ENCODE measurements at places on chromosomes 1 and 21. TPM values are rescaled to one million over a fixed set of nuclear protein-coding genes. Genes with fewer than 3 reads are reported as not detected.
A peak's percentile ranks its signal among the peaks of the same experiment; 100 is the strongest.

- no peak for DNase-seq
These were observed 96.5 kb upstream of the EXO1 start for GRCh38 chr1:241751524-241751923.

DNA sequence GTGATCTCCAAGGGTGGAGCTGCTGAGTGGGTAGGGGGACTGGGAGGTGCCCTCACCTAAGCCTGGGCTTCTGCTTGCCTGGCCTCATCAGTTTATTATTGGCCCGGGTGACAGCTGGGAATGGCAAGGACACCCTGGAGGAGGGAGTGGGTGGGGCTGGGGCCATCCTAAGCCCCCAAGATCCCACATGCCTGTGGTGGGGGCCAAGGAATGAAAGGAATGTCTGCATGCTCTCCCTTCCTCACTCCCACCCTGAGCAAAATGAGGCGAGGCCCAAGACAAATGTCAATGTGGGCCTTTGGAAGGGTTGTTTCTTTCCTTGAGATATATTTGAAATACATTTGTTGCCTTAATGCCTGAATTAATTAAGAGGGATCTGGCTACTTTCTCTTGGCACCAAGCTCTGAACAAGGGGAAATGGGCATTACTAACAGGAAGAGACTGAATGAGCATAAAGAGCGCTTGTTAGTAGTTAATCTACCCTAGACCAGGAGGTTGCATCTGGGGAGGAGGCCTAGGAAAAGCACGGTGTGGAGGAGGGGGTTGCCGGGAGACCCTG is 19.7 kb upstream of the CHI3L1 start:
- DNase-seq: no peak

- DNase-seq: peak; percentile 87
These were observed 26.6 kb downstream of the AK4 start for GRCh38 chr1:65174585-65174984.

GRCh38 chr1:174761901-174762585 is 237.7 kb upstream of the CACYBP start:
- no peak for DNase-seq

DNA sequence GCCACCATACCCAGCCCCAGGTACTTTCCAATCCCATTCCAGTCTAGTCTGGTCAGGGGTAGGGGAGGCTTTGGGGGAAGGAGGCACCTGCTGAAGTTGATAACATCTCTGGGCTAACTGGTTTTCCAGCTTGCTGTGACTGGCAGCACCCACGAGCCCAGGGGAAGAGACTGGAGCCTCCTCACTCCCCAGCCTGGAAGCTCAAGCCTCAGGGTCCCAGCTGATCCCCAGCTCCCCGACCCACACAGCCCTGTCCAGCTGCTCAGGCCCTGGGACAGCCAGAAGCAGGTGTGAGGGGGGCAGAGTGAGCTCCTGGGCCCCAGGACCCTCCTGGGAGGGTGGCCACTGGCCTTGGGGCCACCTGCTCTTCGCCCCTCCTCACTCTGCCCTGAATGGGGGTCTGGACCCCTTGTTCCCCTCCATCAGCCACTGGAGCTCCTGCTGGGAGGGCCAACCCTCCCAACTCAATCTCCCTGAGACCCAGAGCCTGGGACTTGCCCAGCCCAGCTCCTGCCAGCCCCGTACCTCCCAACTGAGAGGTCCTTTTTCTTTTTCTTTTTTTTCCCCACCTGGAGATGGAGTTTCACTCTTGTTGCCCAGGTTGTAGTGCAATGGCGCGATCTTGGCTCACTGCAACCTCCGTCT is 23.5 kb upstream of the RNU1-4 start:
- DNase-seq: no peak

The FAM78B gene
- total RNA-seq: 0.07 TPM

DNA sequence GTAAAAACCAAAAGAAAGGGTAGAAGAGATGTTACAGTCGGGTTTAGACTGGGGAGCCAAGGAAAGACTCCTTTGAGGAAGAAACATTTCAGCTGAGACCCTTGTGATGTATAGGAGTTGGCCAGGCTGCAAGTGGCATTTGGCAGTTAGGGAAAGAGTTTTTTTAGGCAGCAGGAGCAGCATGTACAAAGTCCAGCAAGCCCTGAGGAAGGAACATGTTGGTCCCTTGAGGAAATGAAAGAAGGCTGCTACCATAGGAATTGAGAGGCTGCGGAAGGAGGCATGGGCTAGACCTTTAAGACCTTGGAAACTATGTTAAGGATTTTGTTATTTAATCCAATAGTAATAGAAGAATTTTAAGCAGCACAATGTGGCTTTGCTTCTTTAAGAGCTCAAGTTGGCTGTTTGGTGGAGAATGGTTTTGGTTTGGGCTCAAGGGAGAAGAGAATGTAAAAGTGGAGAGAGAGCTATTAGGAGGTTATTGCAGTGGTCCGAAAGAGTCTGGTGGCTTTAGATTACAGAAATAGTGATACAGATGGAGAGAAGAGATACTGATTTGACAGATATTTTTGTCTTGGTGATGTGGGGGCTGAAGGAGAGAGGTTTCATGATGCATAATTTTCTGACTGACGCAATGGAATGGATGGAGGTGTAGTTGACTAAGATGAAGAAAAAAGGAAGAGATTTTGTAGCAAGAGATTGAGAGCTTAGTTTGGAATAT is 26.6 kb downstream of the SMAP2 start:
- no peak for DNase-seq

- peak; percentile 52 for DNase-seq
These were observed 51.2 kb upstream of the NFASC start for GRCh38 chr1:204819495-204819894.

GRCh38 chr1:157040802-157041201 is 4.7 kb downstream of the ARHGEF11 start:
- no peak for DNase-seq

GRCh38 chr1:30678209-30678608 is 45.2 kb downstream of the MATN1 start:
- DNase-seq: no peak

- DNase-seq: peak; percentile 84
These were observed 493 bp upstream of the MAP3K21 start for GRCh38 chr1:233326811-233327650.
